Activated naive CD4-positive, alpha-beta T cell (primary cell): ENCODE measurements at places on chromosomes 1 and 21.

DNA sequence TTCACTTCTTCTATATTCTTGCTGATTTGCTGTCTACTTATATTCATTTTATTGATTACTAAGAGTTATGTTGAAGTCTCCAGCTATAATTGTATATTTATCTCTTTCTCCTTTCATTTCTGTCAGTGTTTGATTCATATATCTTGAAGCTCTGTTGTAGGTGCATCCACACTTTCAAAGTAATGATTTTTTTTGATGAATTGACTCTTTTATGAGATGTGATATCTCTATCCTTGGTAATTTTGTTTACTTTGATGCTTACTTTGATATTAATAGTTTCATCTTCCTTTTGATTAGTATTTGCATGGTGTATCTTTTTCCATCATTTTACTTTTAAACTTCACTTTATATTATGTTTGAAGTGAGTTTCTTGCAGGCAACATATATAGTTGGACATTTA, 110.8 kb downstream of the XPR1 start:
- DNase-seq, result no peak

DNA sequence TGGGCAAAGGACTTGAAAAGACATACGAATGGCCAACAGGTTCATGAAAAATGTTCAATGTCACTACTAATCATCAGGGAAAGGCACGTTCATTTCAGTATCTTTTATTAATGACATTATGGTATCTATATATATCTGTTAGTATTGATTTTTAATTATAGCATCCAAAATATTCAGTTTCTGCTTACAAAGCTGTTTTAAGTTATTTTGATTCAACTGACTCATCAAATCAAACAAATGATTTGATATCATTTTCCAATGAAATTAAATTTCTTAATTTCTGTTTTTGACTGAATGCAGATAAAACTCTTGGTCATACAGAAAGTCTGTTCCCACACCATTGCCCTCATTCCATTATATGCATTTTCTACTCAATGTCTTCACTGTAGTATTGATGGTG, 315.9 kb downstream of the PDE4B start:
- no peak for DNase-seq

- no peak for DNase-seq
These were observed 60.4 kb upstream of the HAO2 start for GRCh38 chr1:119308130-119308700.

- DNase-seq, result no peak
These were observed 49.8 kb downstream of the ATP2B4 start for GRCh38 chr1:203676455-203676854.

GRCh38 chr1:46210561-46210960, 7.4 kb downstream of the LURAP1 start:
- no peak for DNase-seq

DNA sequence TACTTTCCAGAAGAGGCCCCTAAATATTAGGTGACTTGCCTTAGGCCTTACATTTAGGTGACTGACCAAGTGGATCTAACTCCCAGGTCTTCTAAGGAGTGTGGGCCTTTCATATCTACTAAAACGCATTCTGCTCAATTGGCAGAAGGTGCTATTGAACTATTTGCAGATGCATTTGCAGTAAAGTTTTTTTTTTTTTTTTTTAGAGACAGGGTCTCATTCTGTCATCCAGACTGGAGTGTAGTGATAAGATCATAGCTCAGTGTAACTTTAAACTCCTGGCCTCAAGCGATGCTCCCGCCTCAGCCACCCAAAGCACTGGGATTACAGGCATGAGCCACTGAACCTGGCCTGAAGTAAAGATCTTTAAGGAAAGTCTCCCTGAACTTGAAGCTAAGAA, 13.0 kb upstream of the ACBD6 start:
- no peak for DNase-seq

DNA sequence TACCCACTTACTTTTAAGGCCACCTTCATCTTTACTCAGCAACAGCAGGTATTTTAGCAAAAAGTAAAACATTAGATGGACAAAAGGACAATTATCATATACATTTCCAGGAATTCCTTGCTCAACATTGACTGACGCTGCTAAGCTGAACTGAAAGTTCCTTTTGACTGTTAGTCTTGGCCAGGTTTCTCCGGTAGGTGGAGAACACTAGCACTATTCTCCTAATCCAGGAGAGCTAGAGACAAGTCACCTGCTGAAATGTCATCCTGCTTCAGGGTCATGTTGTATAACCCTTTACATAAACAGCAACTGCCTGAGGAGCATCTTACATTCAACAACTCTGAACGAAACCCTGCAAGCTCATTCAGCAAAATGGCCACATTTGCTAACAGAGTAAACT, 109.0 kb upstream of the ESRRG start:
- DNase-seq, result no peak

- DNase-seq, result no peak
These were observed 59.5 kb downstream of the TRIM11 start for GRCh38 chr1:228347181-228347580.

GRCh38 chr1:154406886-154407197, 1.7 kb downstream of the IL6R start:
- DNase-seq, result no peak

DNA sequence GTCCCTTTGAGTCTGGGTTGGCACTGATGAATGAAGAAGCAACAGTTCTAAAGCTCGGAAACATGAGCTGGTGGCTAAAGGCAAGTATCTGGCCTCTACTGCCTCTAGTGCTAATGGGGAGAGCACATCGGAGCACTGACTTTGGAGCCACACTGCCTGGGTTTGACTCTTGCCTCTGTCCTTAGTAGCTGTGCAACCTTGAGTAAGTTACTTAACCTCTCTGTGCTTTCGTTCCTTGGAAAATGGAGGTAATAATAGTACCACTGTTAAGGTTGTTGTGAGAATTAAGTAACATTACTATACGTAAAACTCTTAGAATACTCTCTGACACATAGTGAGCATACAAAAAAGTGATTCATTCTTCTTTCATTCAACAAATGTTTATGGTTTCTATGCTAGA, 211.2 kb downstream of the ATG4C start:
- DNase-seq, result no peak

DNA sequence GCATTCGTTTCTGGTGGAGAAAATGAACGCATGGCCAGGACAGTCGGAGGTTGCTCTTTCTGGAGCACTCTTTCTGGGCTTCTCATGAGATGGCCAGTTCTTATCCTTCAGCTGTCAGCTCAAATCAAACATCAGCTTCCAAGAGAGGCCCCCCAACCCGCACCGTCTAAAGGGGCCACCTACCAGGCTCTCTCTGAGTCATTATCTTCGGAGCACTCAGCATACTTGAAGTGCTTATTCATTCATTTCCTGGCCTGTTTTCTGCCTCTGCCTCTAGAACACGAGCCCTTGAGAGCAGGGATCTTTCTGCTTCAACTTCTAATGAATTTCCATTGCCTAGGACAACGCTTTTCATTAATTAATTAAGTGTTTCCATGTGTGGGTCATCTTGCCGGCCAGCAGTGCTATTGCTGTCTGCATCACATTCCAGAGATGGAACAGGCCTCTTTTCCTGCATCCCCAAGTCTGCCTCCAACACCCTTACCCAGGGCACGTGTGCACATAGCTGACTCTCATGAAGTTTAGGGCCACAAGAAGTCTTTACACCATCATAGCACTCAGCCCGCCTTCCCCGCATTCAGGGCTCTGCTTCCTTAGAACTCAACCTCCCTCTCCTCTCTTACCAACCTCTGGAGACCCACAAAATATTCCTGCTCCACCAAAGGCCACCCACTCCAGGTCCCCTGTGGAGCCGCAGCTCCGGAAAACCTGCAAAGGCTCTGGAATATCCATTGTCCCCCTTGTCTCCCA, 52.1 kb upstream of the LAPTM5 start:
- no peak for DNase-seq

GRCh38 chr1:183144752-183145151, 41.3 kb upstream of the LAMC2 start:
- DNase-seq, result no peak

GRCh38 chr1:65141394-65141793, 6.6 kb upstream of the AK4 start:
- DNase-seq, result no peak

- no peak for DNase-seq
These were observed 15.5 kb downstream of the IBA57 start for GRCh38 chr1:228180959-228181644.

- DNase-seq, result no peak
These were observed 10.4 kb downstream of the TARBP1 start for GRCh38 chr1:234468580-234468979.

DNA sequence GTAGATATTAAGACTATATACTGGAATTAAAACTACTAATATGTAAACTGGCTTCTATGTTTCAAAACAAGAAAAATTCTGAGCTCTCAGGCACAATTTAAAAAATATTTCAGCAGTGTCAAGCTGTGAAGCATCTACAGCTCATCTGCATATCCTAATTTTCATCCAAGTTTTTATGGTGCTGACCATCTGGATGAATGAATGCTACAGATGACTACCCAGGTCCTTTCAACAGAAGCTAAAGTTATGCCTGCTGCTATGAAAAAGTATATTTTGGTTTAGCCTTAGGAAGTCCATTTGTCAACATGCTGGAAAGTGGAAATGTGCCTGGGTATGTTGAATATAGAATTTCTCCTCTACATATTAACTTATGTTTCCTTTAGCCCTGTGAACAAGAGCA, 206.9 kb downstream of the NEGR1 start:
- DNase-seq, result no peak

GRCh38 chr1:2174348-2175054, 20.1 kb downstream of the FAAP20 start:
- no peak for DNase-seq

- DNase-seq, result no peak
These were observed 6.2 kb downstream of the KRTAP10-12 start for GRCh38 chr21:44702973-44703730.

- no peak for DNase-seq
These were observed at the start of gene RGS4 for GRCh38 chr1:163069142-163069541. RGS4 (plus strand) TSS chr1:163069361; CDS start chr1:163069485, 124 bp downstream.

- no peak for DNase-seq
These were observed 7.0 kb upstream of the SLC25A34 start for GRCh38 chr1:15728937-15729657.

GRCh38 chr1:37808369-37809319, 636 bp upstream of the YRDC start:
- no peak for DNase-seq

GRCh38 chr1:3092530-3092929, 23.5 kb downstream of the PRDM16 start:
- no peak for DNase-seq

- DNase-seq, result no peak
These were observed 128.3 kb downstream of the OSBPL9 start for GRCh38 chr1:51745304-51745570.

DNA sequence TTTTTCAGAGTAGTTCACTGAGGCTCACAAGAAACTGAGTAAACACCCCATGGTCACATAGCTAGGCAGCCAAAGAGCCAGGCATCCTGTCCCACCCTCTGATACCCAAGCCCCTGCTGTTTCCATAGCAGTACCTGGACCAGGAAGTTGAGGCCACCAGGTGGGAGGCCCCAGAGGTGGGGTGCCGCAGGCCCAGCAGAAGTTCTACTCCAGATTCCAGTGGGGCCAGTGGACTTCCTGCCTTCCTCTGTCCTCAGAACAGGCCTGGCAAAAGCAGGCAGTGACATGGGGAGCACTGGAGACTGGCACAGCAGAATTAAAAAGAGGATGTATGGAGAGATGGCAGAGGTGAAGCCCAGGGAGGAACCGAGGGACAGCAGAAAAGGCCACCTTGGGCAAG, 19.0 kb downstream of the FOXO6 start:
- DNase-seq, result no peak

DNA sequence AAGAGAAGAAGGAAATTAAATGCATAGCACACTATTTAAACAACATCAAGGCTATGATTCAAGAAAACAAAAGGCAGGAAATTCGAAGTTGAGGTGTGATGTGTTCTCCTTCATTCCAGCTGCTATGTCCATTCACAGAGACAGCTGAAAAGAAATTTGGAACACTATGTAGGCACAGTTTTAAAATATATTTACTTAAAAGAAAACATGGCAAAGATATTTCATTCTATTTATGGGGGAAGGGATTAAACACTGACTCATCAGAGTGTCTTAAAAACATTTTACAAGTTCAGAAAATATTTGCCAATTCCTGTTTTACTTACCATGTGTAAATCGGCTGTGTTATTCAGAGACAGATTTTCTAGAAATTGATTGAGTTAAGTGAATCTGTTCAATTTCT, 39.4 kb upstream of the NGF start:
- DNase-seq, result no peak

DNA sequence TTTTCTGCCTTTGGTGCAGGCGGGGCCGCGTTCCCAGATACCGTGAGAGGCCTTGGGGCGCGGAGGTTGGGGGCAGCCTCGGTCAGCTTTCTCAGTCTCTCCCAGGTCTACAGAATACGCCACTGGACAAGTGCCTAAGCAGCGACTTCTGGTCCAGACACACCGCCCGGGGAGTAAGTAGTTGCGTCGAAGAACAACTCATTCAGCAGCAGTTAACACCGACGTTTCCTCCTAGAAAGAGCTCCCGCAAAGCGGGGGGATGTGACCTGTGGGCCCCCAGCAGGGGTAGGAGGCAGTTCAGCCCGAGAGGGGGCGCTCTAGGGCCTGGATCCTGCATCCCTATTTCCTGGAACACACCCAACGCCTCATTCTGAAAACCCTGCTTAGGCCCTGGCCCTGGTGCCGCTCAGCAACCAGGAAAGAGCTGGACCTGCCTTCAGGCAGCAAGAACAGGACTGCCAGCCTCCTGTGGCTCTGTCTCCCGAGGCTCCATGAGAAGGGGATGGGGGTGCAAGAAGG, 6.5 kb upstream of the BARHL2 start:
- DNase-seq, result no peak

- no peak for DNase-seq
These were observed 9.8 kb downstream of the PPFIA4 start for GRCh38 chr1:203036135-203036534.

- no peak for DNase-seq
These were observed 39.5 kb upstream of the CAPZB start for GRCh38 chr1:19524791-19525190.

GRCh38 chr1:184388319-184388889, 1.6 kb downstream of the C1orf21 start:
- no peak for DNase-seq

DNA sequence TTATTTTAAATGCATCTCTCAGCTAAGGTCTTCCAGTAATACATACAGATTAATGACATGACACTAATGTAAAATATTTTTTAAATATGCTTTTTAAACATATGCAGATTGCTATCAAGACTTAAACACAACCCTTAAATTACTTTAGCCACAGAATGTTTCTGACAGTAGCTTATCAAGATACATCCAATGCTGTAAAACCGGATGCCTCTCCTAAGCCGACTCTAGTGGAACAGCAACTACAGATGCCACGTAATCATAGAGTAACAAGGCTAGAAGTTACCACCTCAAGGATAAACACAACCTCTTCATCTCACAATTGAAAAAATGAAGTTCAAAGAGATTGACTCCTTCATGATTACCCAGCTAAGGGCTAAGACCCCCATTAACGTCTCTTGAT, 68.4 kb downstream of the ZZZ3 start:
- DNase-seq, result no peak

GRCh38 chr1:234746798-234747196, 136.8 kb upstream of the IRF2BP2 start:
- DNase-seq, result no peak

GRCh38 chr1:243269461-243269801, 13.6 kb downstream of the SDCCAG8 start:
- DNase-seq, result no peak

GRCh38 chr1:27235827-27236226, 1.4 kb downstream of the WDTC1 start:
- DNase-seq, result no peak

- DNase-seq, result no peak
These were observed 62.3 kb upstream of the RUNX1 start for GRCh38 chr21:35111321-35111930.
